ENCODE measurements at places on chromosomes 2 and 18. TPM values are rescaled to one million over a fixed set of nuclear protein-coding genes. Genes with fewer than 3 reads are reported as not detected.

DNA sequence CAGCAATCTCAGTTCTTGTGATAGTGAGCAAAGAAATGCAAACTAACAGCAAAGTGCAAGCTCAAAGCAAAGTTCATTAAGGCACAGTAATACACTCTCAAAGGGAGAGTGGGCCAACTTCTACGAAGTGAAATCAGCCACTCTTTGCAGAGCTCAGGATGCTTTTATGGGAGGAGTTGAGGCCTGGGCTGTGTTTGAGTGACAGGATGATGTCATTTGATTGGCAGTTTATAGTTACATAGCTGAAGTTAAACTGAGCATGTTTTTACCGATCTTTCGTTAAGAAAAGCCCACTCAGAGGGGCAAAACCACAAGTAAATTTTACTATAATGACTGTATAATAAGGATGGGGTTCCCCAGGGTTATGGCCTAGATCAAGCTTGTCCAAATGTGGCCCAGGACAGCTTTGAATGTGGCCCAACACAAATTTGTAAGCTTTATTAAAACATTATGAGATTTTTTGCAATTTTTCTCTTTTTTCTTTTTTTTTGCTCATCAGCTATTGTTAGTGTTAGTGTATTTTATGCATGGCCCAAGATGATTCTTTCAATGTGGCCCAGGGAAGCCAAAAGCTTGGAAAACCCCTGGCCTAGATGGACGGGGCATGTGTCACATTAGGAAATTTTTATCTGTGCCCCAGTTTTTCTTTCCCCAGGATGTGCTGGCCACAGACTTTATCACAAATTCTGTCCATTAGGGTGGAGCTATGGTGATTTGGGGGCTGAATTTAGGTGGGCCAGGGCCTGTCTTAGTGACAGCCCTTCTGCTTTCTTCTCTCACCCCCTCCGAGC is 8.3 kb upstream of the DNAH7 start:
- no peak overlapping the region for H3K4me3 ChIP-seq
- H3K4me1 ChIP-seq, result no peaks in the 10 kb centered on the region
- no peaks in the 10 kb centered on the region for H3K27me3 ChIP-seq
- no peaks in the 10 kb centered on the region for H3K36me3 ChIP-seq
- DNase-seq, result no peak

DNA sequence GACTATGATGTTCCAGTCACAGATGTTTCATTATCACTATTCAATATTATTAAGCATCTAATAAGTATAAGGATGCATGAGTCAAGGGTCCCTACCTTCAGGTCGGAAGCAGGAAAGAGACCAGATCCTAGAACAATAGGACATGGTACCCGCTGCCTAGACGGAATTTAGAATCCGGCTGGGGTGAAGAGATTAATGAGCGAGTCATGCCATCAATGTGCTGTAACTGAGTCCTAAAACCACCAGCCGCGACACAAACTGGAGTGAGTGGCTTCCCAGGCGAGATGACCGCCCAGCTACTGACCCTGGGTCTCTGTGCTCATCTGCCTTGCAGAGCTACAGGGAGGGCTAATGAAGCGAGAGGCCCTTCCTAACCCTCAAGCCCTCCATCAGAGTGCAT is 73.6 kb downstream of the DNMT3A start:
- H3K4me3 ChIP-seq, result no peak overlapping the region
- no peaks in the 10 kb centered on the region for H3K4me1 ChIP-seq
- H3K27me3 ChIP-seq, result no peaks in the 10 kb centered on the region
- H3K27ac ChIP-seq, result no peak overlapping the region

DNA sequence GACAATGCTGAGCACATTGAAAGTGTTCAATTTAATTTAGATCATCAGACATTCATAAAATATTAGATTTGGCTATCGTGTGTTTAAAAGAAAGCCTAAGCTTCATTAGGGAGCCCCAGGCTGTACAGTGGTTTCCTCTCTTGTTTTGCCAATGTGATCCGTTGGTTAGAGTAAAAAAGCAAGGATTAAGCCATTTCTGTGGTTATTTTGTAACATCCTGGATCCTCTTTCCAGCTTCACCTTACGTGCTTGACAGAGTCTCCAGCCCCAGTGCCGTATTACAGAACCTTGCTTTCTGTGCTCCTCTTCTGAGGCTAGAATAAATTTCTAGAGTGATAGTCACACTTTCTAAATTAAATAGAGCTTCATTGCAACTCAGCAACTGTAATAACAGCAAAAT is 289.3 kb upstream of the LINC00305 start:
- no peaks in the 10 kb centered on the region for H3K4me1 ChIP-seq
- H3K4me3 ChIP-seq, result no peak overlapping the region
- DNase-seq, result no peak
- H3K36me3 ChIP-seq, result no peaks in the 10 kb centered on the region
- no peak overlapping the region for H3K27ac ChIP-seq
- H3K27me3 ChIP-seq, result no peaks in the 10 kb centered on the region

GRCh38 chr2:29865512-29865911 is 55.9 kb downstream of the ALK start:
- no peak for DNase-seq
- H3K27me3 ChIP-seq, result no peaks in the 10 kb centered on the region
- H3K36me3 ChIP-seq, result no peaks in the 10 kb centered on the region
- H3K27ac ChIP-seq, result no peak overlapping the region
- no peak overlapping the region for H3K4me3 ChIP-seq
- no peaks in the 10 kb centered on the region for H3K4me1 ChIP-seq

DNA sequence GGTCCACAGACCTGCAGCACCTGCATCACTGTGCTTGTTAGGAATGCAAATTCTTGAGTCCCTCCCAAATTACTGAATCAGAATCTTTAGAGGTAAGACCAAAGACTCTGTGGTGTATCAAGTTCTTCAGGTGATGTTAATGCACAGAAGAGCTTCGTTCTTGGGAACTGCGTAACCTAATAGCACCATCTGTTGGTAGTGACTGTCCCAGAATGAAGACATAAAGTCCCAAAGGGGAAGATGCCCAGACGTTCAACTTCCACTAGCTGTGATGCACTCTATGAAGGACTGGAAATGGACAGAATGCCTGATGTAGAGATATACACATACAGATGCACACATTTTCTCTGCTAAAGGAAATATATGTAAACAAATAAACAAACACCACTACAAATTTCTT is 576.0 kb downstream of the LRP1B start:
- DNase-seq, result no peak
- no peak overlapping the region for H3K27ac ChIP-seq
- H3K4me3 ChIP-seq, result no peak overlapping the region
- no peaks in the 10 kb centered on the region for H3K36me3 ChIP-seq
- H3K4me1 ChIP-seq, result no peaks in the 10 kb centered on the region
- H3K27me3 ChIP-seq, result no peaks in the 10 kb centered on the region

DNA sequence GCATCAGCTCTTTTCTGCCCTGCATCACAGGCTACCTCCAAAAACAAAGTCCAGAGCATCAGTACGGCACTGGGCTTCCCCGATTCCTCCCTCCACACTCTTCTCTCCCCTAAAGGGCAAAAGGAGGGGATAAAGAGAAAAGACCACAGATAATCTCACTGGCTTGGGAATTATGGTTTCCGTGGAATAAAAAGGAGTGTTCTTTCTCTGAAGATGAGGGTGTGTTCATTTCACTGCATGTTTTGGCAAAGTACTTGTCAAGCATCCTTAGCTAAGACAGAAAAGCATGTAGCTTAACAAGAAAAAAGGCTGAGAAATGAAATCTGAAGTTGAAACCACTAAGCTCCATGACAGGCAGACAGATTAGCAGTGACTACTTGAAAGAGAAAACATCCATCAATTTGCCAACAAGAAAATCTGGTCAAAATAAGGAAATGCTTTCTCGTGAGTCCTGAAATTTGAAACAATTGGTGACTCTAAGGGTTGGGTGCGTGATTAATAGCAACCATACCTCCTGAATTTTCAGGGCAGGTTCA is 20.6 kb upstream of the DSG3 start:
- H3K27ac ChIP-seq, result no peak overlapping the region
- no peaks in the 10 kb centered on the region for H3K27me3 ChIP-seq
- no peaks in the 10 kb centered on the region for H3K36me3 ChIP-seq
- no peak overlapping the region for H3K4me3 ChIP-seq
- H3K4me1 ChIP-seq, result no peaks in the 10 kb centered on the region

The SP3 gene
- polyA plus RNA-seq, result 24.6 TPM

Data from sigmoid colon (tissue), 7 donors.